ENCODE measurements at places on chromosomes 3 and 15.
A peak's percentile ranks its signal among the peaks of the same experiment; 100 is the strongest.

GRCh38 chr3:151382671-151383070 is 1.9 kb downstream of the P2RY12 start:
- no peak for DNase-seq

DNA sequence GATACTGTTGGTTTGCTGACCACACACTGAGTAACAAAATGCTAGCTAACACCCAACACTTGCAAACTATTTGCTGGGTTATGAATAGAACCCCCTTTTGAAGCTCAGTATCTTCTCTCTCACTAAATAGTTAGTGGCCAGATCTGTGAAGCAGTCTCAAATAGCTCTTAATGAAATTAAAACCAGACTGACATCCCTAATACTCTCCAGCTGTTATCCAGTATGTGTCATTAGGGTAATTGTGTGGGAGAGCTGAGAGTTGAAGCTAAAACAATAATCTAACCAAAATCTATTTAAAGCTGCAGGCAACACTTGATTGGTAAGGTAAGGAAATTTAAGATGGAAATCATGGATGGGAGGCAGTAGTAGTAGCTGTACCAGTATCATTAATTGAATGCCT is 110.4 kb upstream of the RORA start:
- DNase-seq, result no peak

DNA sequence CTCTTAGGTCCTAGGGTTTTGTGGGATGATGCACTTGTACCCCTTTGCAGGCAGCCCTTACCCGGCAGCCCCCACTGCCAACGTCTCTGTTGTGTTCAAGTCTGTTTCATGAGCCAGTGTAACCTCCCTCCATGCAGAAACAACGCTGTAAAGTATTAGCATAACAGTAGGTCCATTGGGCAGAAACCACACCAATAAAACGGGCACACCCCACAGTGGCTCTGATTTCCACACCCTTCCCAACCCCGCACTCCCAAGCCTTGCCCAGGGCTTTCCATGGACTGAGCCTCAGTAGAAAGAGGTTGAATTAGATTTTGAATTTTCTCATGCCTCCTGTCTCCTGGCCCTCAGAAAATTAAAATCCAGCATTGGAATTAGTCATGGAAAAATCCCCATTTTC is 124.5 kb downstream of the CACNA1D start:
- DNase-seq, result no peak

DNA sequence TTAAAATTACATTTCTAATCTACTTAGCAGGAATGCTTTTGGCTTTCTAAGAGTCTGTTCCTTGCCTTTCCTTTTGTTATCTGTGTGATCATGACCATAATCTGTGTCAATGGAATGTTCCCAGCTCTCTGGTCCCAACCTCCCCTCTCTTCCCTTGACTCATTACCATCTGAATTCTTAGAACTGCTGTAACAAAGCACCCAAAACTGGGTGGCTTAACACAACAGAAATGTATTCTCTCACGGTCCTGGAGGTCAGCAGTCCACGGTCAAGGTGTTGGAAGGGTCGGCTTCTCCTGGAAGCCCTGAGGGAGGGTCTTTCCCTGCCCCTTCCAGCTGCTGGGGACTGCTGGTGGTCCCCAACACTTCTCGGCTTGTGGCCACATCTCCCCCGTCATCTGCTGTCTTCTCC is 81.1 kb downstream of the LRRK1 start:
- no peak for DNase-seq

DNA sequence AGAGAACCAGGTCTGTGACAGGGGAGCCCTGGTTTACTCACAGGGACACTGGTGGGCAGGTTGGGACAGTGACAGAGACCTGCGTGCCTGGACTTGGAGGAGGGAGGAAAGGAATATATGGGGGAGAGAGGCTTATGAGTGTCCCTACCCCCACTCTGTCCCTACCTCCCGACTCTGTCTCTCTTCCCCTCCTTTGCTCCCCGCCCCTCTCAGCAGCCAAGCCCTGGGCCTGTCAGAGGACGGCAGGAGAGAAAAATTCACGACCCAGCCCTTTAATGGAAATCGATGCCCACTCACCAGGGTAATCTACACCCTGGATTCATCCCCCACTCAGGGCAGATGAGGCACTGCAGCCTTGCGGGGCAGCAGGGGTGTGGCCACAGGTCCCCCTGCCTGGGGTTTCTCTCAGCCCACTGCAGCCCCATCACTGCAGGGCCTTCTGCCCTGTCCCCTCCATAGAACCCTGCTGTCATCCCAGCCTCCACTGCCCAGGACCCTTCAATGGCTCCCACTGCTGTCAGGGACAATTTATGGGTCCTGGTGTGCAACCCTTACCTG is 135.9 kb upstream of the LINGO1 start:
- no peak for DNase-seq

DNA sequence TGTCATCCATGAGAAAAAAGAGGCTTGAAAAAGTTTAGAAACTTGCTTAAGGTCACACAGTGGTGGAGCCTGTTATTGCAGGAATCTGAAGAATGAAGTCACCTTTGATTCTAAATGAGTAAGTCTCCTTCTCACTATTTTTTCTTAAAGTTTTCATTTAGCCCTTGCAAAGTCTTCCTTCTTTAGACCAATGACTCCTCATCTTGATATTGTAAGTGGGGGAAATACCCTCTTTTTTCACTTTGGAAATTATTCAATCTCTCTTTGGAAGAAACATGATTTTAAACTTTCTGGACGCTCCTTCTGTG is 787 bp upstream of the SLMAP start:
- peak; percentile 53 for DNase-seq

DNA sequence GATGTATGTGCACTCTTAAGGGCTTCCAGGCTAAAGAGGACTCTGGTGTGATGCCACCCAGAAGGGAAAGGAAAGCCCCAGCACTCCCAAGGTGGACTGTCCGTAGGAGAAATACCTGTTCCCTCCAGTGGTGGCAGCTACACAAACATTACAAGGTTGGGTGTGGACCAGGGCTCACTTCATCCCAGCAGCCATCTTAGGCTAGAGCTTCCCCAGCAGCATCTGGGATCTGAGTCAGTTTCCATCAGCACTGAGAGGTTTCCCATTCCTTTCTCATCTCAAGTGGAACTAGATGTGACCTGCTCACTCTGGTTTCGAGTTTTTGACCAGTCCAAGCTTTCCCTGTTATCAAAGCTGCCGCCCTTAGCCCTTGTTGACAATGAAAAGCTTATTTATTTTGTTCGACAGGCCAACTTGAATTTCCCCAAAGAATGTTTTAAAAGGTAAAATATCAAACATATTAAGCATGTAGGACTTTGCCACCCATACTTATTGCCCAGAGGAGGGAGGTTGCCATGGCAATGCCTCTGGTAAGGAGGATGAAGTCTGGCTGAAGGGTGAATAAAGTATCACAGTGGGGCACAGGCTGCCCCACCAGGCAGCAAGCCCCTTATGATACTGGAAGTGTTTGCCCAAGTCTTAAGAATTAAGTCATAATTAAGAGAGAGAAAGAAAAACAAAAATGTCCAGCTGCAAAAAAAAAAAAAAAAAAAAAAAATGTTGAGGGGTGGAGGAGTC is 28.9 kb downstream of the CLDN18 start:
- DNase-seq, result no peak
